ENCODE measurements at places on chromosomes 1 and 21.

GRCh38 chr1:199042193-199042592, 403.4 kb downstream of the PTPRC start:
- no peak for DNase-seq

DNA sequence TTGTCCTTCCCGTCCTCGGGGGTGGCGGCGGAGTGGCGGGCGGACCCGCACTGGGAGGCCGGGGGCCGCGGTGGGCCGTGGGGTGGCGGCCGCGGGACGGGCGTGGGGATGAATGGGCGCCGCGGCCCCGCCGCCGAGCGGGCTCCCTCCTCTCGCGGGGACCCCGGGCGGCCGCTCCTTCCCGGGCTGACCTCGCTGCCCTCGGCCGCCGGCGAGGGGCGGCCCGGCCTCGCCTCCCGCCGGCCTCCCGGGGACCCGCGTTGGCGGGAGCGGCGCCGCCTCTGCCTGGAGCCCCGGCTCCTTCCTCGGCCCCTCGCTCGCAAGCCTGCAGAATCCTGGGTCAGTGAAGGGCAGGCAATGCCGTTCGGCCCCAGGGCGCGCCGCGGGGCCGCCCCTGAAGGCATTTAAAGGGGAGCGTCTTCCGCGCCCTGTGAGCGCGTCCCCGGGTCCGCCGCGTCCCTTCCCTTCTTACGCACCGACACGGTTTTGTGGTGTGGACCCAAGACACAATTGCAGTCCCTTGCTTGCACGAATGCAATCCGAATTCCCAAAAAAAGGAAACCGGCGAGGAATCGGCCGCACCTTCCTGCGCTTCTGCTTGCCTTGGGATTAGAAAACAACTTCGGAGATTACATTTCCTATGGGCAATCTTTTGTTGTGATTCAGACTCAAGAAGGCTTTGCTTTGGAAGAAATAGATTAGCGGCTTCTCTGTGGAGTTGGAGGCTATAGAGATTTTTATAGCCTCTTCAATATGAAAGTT, 776 bp downstream of the ITSN1 start:
- DNase-seq = peak; percentile 30

- no peak for DNase-seq
Observed at GRCh38 chr1:221031458-221032203, 152.4 kb downstream of the HLX start.

DNA sequence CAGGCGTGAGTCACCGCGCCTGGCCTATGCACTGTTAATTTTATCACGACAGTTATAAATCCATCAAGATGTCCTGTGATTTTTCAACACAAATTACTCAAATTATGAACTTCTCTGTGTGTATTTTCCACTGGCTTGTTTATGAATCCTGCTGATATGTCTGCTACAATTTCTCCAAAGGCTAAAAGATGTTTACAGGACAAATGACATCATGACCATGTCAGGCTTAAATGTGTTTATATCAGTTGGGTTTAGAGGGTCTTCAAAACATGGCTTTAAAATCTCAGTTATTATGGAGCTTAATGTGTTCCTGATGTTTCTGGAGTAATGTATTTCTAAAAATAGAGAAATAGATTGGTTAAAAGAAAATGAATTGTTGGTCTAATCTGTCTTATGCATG, 44.0 kb upstream of the ERG start:
- no peak for DNase-seq

- no peak for DNase-seq
Observed at GRCh38 chr1:94332516-94332915, 85.7 kb upstream of the ABCD3 start.

- DNase-seq = no peak
Observed at GRCh38 chr1:20785907-20786252, 1.2 kb downstream of the HP1BP3 start.

DNA sequence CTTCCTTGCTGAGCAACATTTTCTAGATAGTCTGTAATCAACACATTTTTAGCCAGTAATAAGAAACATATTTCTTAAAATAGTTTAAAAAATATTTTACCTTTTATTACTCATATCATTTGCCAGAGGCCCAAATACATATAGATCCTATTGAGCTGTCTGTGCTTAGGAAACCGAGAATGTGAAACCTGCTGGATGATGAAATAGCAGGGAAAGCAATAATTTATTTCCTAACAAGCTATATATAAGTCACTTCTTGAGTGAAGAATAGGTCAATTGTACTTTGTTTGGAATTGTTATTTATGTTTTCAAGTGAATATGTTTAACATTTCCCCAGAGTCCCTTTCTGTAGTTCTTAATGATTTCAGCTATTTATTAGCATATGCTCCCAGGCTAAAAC, 339.9 kb upstream of the TMPRSS15 start:
- no peak for DNase-seq

- DNase-seq = no peak
Observed at GRCh38 chr21:31137960-31138359, 99.7 kb upstream of the KRTAP19-8 start.

- peak; percentile 92 for DNase-seq
Observed at GRCh38 chr1:236018885-236019453, 45.9 kb downstream of the NID1 start.

DNA sequence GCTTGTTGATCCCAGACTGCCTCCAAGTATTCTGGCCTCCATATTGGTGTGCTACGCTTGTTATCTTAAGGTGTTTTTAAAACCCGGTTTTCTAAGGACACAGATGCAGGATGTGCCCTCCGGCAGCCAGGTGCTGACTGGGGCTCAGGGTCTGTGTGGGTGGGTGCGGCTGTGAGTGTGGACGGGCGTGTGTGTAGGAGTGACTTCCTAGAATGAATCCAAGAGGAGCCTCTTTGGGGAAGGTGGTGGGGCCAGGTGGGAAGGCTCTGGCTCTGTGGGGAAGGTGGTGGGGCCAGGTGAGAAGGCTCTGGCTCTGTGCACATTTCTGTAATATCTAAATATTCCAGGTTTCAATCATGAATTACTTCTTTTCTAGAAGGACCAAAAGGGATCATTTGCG, 12.8 kb upstream of the TSPEAR start:
- DNase-seq = no peak

DNA sequence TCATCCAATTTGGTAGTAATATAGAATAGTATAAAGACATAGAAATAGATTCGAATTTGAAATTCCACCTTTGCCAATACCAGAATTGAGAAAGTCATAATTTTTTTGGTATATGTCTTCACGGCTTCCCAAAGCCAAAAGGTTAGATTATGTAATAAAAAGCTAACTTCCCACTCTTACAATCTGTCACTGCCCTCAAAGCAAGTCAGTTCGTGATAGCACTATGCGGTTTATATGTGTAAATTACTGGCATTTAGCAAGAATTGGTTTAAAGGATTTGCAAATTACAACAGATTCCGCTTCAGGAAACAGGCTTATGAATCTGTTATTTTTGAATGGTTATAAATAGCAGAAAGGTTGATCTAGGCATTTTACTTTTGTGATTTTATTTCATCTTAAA, 679.4 kb upstream of the ADGRL2 start:
- DNase-seq = no peak

DNA sequence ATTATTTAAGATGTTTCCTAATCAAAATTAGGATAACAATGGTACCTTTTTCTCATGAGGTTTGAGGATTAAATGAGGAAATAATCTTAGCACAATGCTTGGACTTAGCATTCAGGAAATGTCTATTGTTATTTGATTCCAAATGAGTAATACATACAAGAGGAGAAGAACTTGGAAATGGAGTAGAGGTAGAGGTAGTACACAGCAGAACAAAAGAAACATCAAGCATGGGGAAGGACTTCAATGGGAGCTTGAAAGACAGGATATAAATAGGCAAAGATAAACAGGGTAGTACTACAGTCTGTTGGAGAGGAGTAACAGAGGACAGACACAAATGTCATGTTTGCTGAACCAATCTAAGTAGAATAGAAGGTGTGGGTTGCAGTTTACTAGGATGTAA, 59.5 kb upstream of the RGS2 start:
- no peak for DNase-seq

DNA sequence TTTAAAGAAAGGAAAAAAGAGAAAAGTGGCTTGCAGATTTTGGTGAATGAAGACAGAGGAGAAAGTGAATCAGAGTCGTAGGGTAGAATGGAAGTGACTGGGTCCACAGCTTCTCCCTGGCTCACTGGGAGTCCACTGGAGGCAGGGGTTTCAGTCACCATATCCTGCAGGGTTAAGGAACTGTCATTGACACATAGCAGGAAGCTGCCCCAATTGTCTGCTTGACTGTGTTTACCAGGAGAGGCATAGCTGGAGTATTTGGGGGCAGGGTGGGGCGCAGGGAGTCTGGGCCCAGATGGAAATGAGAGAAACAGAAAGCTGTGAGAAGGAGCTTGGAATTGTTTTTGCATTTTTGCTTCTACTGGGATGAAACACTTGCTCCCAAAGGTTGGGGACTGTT, 228.8 kb upstream of the CSF3R start:
- no peak for DNase-seq

GRCh38 chr1:156999596-157000320, 45.8 kb downstream of the ARHGEF11 start:
- no peak for DNase-seq

GRCh38 chr21:25350056-25350455, 257.2 kb downstream of the MRPL39 start:
- DNase-seq = no peak

GRCh38 chr1:70892930-70893329, 154.7 kb downstream of the PTGER3 start:
- no peak for DNase-seq

DNA sequence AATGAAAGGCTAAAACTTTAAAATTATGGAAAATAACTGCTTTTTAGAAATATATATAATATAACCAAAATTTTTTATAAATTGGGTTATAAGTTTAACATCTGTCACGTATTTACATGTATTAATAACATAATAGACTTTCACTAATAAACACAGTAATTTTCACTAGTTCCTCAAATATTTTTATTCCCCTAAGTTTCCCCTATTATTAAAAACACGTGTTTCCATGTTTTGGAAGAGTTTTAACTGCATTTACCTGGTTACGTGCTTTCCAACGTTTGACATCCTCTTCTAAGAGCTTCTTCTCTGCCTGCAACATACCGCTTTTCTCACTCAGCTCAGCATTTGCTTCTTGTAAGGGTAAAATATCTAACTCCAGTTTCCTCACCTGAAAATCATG, 34.3 kb downstream of the TPR start:
- no peak for DNase-seq

- no peak for DNase-seq
Observed at GRCh38 chr1:46528297-46528955, 23.0 kb downstream of the KNCN start.

DNA sequence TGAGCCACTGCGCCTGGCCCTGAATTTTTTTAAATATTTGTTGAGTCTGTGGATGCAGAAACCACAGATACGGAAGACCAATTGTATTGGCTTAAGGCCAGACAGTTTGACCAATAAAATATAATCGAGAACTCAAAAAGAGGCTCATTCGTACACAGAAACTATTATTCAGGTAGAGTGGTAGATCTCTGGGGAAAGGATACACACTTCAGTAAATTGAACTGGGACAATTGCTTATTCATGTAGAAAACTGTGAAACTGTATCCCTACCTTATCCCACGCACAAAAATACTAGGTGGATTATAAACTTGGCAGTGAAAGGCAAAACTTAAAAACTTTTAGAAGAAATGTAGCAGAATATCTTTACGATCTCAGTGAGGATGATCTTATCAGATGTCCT, 25.0 kb upstream of the SHE start:
- no peak for DNase-seq
